Stimulated activated CD8-positive, alpha-beta memory T cell treated with anti-CD3 and anti-CD28 coated beads, Interleukin-15, amount 100 ng/mL, for 48 hours (primary cell): ENCODE measurements at places on chromosomes 1 and 21.

GRCh38 chr1:231706934-231707333 is 80.3 kb downstream of the DISC1 start:
- no peak for DNase-seq

DNA sequence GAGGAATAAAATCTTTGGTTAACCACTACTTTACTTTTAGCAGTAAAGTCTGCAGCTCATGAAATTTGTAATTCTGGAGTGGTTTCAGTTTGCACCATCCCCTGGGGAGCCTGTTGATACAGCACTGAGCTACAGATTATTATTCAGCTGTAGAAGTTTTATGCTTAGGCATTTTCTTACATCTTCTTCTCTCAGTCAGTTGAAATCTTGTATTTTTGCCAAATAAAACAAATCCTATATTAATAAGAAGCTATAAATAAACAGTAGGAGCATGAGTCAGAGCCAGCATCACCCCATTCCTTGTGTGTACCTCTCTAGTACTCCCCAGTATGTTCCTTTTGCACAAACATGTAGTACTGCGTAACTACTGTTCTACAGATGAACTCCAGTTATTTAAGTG is 118.9 kb downstream of the ATF6 start:
- no peak for DNase-seq

DNA sequence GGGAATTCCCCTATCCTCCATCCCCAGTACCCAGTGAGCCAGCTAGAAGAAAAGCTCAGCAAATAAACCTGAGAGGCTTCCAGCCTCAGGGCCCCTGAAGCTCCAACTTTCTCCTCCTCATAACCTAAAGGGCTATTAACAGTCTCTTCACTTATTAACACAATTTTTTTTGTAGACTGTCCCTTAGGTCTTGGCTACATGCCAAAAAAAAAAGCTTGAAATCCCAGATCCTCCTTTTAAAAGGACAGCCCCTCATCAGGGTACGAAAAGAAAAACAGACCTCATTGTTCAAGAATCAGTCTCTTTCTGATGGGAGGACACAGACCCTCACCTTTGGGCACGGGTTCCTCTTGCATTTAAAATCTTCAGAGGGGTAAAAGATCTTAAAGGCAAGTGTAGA is 72.8 kb upstream of the CD1D start:
- no peak for DNase-seq

GRCh38 chr1:107897438-107898345 is 67.3 kb downstream of the VAV3 start:
- no peak for DNase-seq

DNA sequence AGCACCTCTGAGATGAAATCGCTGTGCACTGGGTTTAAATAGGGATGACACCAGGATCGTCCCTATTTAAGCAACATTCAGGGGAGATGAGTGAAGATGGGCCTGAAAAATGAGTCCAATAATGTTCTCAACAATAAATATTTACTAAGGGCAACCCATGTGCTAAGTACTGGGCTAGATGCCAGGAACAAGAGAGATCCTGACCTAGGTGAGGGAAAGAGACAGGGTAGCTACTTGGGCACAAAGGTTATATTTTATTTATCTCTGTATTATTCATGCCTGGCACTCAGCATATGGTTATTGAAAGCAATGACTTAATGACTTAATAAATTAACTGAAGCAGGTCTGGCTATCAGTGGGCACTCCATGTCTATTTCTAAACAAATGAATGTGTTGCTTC is 27.4 kb upstream of the AVPR1B start:
- DNase-seq: no peak

GRCh38 chr1:62428351-62428750 is 8.5 kb upstream of the USP1 start:
- no peak for DNase-seq

GRCh38 chr1:67580691-67581403 is 104.2 kb upstream of the GADD45A start:
- DNase-seq: no peak

GRCh38 chr1:67382292-67382691 is 47.9 kb downstream of the SERBP1 start:
- DNase-seq: no peak

- no peak for DNase-seq
Measured at GRCh38 chr1:22437573-22437972, 14.1 kb upstream of the ZBTB40 start.

DNA sequence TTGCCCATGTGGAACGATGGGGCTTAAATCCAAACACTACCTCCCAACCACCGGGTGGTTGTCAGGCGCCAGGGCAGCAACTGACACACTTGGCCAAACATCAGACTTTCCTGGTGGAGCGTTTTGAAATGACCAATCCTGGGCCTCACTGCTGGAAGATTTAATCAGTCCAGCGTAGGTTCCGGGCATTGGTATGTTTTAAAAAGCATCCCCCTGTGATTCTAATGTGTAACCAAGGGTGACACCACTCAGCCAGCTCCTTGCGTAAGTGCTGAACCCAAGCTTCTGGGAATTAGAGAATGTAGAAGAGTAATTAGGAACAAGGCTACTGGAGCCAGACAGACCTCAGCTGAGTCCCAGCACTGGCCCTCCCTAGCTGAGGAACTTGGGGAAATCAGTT is 44.8 kb upstream of the KAZN start:
- DNase-seq: no peak

GRCh38 chr1:16189921-16190621 is 22.4 kb downstream of the ARHGEF19 start:
- no peak for DNase-seq

GRCh38 chr1:199756066-199756465 is 271.4 kb upstream of the NR5A2 start:
- no peak for DNase-seq
